ENCODE measurements at places on chromosomes 2 and 18.

DNA sequence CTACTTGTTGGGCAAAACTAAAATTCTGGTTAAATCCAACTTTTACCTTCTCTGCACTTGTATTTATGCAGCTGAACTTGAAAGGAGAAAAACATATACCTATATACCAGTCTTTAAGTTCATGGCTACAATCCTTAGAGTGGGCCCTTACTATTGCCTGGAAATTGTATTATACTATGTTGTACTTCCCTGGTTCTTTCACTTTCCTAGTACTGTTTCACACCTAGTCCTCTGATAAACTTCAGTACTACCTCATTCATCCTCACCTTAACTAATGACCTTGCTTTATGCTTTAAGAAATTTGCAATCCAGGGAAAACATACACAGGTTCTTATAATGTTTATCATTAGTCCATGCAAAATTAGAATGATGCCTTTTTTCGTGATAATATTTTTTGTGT lies 103.8 kb downstream of the HAUS1 start:
- DNase-seq = no peak

DNA sequence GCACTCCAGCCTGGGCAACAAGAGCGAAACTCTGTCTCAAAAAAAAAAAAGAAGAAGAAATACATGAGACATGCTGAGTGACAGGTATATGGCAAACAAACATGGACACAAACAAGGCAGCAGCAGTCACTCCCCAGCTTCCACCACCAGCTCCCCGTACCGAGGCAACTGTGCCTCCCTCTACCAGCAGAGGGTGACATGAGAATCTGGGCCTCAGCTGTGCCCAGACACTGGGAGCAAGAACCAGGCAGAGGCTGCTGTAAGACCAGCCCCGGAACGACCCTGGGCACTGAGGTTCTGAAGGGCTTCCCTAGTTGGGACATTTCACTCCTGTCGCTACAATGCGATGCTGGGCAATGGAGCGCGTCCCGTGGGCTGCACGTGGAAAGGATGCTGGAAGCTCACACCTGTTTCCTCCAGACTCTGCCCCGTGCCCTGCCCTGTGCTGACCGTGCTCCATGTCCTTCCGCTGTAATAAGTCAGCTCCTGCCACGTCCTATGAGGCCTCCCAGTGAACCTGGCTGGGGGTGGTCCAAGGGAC lies 37.1 kb downstream of the BOK start:
- no peak for DNase-seq

DNA sequence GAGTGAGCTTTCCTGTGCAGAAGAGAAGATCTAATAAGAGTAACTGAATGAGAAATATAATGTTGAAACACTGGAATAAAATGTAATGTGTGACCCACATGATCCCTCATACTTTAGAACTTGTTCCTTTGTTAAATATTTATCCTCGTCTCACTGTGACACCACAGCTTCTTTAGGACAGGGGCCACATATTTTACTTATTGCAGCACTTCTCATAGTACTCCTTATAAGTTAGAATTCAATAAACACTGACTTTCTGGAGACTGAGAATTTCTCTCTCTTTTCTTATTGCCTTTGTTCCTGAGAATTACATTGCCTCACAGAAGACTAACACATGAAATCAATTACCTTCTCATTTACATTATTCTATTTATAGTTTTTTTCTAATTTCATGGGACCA lies 1234.6 kb upstream of the CHAC2 start:
- no peak for DNase-seq

DNA sequence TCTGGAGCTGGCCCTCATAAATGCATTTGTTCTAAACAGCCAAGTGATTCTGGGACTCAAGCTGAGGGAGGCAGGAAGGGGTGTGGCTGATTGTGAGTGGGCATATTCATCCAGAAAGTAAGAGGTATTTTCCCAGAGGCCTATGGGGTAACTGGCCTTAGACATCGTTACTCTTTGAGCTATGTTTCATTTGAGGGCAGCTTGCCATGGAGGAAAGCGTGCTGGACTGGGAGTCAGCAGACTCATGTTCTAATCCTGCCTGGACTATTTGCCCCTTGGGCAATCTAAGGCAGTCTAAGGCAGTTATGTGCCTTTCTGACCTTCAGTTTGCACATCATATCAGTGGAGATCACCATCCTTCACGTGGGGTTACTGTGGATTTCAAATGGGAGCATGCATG lies 93.5 kb upstream of the SLC14A2 start:
- DNase-seq = no peak

DNA sequence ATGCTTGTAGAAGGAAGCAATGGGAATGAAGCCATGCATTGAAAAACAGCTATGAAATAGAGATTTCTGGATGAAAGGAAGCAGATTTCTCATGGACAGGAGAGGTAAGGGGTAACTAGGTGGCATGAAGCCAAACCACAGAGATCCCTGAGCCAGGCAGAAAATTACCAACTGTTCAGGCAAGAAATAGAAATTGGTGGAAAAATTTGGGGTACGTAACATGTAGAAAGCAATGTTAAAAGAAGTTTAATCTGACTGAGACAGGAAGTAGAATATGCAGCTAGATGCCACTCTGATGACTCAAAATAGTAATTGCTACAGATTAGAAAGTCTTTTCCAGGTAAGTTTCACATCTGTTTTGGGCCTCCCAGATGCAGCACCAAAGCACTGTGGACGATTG lies 928.5 kb upstream of the CELF4 start:
- DNase-seq = no peak

DNA sequence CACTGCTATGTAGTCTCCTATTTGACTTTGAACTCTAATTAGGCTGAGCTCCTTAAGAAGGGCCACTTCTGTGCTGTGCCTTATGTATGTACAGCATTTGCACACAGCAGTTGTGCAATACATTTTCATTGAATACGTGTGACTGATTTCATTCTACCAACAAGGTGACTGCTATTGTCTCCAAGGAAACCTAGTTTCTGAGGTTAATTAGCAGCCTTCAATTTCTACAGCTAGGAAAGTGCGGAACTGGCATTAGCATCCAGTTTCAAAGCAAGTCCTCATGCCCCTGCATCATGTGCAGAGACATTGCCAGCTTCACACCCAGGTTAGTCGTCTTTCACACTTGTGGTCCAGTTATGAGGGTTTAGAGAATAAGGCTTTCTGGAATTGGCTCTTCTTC lies 58.6 kb downstream of the NCK2 start:
- DNase-seq = no peak

DNA sequence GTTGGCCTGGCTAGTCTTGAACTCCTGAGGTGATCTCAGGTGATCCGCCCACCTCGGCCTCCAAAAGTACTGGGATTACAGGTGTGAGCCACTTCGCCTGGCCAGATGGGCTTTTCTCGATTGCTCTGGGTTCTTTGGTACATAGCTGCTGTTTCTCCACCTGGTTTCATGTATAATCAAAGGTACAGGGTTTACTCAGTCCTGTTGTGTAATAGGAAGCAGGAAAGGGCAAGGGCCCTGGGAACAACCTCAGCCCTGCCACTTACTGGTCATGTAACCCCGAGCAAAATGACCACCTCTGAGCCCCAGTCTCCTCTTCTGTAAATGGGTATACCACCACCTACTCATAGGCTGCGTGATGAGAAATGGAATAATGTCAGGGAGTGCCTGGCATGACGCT lies 34.0 kb downstream of the RMC1 start:
- DNase-seq = no peak

GRCh38 chr2:49616800-49617199 lies 462.5 kb upstream of the FSHR start:
- peak; percentile 45 for DNase-seq

- DNase-seq = no peak
These were observed 304.2 kb downstream of the CYP26B1 start for GRCh38 chr2:71843391-71843850.

DNA sequence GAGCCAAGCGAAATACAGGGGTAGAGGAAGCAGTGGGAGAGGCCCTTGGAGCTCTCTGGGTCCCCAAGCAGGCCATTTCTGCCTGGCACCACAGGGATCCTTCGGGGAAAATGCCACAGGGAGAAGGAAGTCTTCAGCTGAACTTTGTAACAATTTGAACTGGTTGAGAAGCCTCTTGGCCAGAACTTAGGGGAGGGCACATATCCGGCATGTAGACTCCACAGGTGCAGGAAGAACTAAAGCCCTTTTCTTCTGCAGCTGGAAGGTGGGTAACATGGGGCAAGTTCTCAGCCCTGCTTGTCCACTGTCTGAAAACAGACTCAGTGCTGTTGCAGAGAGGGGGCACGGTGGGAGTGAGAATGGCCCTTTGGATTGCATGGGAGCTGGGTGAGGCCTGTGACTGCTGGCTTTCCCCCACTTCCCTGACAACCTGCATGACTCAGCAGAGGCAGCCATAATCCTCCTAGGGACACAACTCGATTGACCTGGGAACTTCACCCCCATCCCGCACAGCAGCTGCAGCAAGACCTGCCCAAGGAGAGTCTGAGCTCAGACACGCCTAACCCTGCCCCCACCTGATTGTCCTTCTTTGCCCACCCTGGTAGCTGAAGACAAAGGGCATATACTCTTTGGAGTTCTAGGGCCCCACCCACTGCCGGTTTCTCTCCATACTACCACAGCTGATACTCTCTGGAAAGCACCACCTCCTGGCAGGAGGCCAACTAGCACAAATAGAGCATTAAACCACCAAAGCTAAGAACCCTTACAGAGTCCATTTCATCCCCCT lies 101.6 kb upstream of the FAM136A start:
- DNase-seq = no peak

GRCh38 chr2:108611021-108611420 lies 76.8 kb downstream of the LIMS1 start:
- DNase-seq = no peak

GRCh38 chr2:136149011-136149410 lies 31.1 kb upstream of the CXCR4 start:
- no peak for DNase-seq

GRCh38 chr18:49510393-49511115 lies 23.5 kb upstream of the C18orf32 start:
- DNase-seq = peak; percentile 9

DNA sequence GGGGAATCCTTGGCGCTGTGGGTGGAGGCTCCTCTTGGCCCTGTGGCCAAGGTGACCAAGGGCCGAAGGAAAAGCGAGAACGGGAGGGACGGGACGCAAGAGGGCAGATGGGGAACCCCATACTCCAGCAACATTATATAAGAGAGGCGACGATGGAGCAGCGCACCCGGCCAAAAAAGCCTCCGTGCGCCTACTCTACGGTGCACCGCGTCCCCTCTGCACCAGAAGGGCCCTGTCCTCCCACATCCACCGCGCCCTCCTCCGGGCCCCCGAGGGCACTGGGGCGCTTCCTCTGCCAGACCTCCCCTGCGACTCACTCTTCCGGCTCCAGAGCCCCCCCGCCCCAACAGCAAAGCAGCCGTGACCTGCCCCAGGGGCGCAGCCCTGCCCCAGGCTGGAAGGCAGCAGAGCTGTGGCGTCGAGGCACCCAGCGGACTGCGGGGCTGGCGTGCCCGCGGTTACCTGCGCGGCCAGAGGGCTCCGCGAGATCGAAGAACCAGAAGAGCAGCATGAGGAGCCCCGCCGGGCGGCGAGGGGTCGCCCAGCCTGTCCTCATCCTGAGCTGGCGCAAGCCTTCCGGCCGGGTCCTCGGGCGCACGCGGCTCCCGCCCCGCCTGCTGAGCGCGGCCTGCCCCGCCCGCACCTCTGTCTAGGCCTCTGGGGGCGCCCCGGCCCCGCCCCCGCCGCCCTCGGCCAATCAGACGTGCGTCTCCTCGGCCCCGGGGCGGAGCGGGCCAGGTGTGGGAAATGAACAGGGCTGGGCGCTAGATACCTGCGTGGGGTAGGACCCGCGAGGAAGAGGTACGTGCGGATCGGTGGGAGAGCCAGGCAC lies 106.3 kb upstream of the CD302 start:
- DNase-seq = no peak

DNA sequence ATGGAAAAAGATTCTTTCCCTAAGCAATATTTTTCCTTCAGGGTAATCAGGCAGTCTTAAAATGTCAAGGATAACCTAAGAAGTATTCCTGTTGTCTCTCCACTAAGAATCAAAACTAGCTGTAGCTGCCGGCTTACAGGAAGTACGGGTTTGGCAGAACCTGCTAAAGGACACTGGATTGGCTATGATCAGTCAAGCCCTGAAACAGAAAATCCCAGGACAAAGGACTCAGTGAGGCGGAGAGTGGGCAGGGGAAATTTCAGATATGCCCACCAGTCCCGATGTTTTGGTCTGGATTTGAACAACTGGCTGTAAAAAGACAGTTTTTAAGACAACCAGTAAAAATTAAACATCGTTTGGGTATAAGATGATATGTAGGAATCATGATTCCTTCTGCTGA lies 155.7 kb downstream of the HDAC4 start:
- DNase-seq = no peak
